Body of pancreas (tissue), 4 donors: ENCODE measurements at places on chromosomes 16 and 17. TPM values are rescaled to one million over a fixed set of nuclear protein-coding genes. Genes with fewer than 3 reads are reported as not detected.

DNA sequence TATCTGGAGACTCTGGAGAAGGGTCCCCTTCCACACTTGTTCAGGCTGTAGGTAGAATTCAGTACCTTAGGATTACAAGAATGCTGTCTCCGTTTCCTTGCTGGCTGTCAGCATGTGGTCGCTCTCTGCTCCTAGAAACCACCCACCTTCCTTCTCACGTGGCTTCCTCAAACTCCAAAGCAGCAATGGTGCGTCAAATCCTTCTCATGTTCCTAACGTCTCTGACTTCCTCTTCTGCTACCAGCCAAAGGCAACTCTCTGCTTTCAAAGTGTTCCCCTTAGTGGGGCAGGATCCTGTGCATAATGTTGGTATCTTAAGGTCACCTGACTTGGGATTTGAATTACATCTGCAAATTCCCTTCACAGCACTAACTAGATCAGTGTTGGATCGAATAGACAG is 30.9 kb upstream of the DYNLRB2 start:
- H3K36me3 ChIP-seq = no peaks in the 10 kb centered on the region
- DNase-seq = no peak
- H3K27ac ChIP-seq = no peak overlapping the region

Gene USP31
- 5.2 TPM for total RNA-seq

DNA sequence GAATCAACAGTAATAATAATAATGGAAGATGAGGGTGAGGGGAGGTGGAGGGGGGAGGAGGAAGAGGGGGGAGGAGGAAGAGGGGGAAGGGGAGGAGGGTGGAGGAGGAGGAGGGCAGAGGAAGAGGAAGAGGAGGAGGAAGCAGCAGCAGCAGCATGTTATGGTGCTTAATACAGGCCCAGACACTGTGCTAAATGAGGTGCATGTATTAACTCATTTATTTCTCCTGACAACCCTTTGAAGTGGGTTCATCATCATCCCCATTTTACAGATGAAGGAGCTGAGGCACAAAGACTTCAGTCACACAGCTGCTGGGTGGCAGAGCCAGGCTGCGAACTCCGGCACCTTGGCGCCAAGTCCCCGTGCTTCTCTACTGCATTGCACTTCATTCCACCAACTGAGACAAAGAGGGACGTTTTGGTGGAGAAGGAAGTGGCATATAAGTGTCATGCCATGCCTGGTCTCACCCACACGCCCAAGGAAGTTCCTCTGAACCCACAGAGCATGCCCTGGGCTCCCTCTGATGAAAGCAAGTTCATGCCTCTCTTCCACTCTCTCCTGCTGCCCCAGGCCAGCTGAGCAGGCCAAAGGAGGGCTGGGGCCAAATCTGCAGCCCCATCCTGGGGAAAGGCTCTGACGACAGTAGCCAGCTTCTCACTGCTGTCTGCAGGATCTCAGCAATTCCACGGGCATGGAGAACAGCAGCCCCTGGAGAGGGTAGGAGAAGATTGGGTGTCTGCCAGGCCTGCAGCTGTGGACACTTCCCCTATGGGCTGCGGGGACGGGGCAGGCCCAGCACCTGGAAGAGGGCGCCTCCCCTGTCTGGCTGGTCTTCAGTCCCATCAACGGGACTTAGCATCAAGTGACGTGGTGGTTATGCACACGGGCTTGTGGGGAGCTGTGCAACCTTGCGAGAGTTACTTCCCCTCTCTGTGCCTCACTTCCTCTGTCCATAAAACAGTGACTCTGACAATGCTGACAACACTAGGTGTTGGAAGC is 21.8 kb downstream of the XYLT1 start:
- no peaks in the 10 kb centered on the region for H3K27me3 ChIP-seq
- H3K4me1 ChIP-seq = no peaks in the 10 kb centered on the region
- no peak overlapping the region for H3K27ac ChIP-seq
- H3K36me3 ChIP-seq = no peaks in the 10 kb centered on the region
- H3K4me3 ChIP-seq = no peak overlapping the region

Gene WNK4
- total RNA-seq = not detected

Gene TNFRSF12A
- total RNA-seq = 229 TPM

GRCh38 chr16:53899431-53899830 is 195.5 kb downstream of the FTO start:
- DNase-seq = no peak
- H3K4me1 ChIP-seq = peaks cover 28% of the 10 kb centered on the region
- H3K36me3 ChIP-seq = no peaks in the 10 kb centered on the region

Gene SCNN1B
- total RNA-seq = 4.7 TPM

DNA sequence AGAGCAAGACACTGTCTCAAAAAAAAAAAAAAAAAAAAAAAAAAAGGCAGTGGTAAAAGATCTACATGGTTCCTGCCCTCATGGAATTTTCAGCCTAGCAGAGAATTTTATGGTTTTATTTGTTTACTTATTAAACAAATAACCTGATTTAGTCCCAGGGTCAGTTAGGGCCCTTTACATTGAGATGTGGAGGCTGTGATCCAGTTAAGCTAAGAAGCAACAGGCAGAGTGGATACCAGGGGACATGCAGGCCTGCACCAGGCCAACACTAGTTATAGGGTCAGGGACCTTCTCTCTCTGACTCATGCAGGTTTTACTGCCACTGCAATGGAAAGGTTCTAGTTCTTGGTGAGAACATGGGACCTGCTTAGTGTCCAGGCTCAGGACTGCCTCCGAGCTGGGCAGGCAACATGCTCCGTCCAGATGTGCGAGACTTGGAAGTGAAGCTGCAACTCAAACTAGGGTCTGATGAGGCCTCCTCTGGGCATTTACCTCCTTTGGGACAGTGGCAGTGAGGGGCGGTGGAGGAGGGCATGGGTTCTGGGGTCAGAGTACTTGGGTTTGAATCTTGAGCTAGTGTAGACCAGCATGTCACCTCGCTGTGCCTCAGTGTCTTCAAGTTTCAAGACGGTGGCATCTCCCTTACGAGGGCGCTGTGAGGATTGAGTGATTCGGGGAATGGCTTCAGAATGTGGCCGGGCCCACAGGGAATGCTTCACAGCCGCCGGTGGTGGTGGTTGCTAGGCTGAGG is 301.8 kb downstream of the CPPED1 start:
- H3K36me3 ChIP-seq = no peaks in the 10 kb centered on the region
- no peak for DNase-seq
- no peak overlapping the region for H3K4me3 ChIP-seq
- H3K4me1 ChIP-seq = peaks cover 23% of the 10 kb centered on the region
- no peak overlapping the region for H3K27ac ChIP-seq
- no peaks in the 10 kb centered on the region for H3K27me3 ChIP-seq

DNA sequence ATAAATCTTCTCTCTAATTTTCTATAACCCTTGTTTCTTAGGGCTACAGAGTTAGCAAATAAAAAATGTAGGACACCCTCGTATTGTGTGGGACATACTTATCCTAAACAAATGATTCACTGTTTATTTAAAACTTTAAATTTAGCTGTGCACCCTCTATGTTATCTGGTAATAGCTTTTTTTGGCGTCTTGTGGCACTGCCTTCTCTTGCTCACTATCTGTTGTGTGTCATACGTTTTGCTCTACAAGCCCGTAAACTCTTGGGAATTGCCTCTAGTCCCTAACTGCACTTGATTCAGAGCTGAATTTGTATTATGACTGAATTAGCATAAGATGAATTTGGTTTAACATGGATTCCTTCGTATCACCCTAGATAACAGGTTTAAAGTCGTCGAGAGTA is 144.3 kb upstream of the MYOCD start:
- H3K27ac ChIP-seq = no peak overlapping the region
- no peaks in the 10 kb centered on the region for H3K36me3 ChIP-seq
- H3K4me1 ChIP-seq = no peaks in the 10 kb centered on the region
- no peaks in the 10 kb centered on the region for H3K27me3 ChIP-seq
- no peak overlapping the region for H3K4me3 ChIP-seq
- no peak for DNase-seq

DNA sequence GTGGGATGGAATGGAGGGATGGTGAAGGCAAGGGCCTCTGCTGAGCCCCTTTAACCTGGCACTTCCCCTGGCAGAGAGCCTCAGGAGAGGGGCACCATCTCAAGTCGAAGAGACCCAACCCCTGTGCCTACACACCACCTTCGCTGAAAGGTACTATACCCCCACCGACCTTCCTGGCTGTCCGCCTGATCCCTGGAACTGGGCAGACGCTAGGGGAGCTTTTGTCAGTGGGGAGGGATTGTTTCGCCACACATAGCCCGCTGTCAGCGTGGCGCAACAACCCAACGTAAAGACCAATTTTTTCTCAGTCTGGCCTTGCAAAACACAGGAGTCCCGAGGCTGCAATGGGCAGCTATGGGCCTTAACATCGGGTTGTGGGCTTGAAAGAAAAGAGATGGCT is 3.1 kb downstream of the PPP1R1B start:
- no peak overlapping the region for H3K4me3 ChIP-seq
- no peaks in the 10 kb centered on the region for H3K36me3 ChIP-seq
- peaks cover 80% of the 10 kb centered on the region for H3K4me1 ChIP-seq
- H3K27ac ChIP-seq = peak overlapping the region; percentile 85
- DNase-seq = no peak

- H3K4me3 ChIP-seq = no peak overlapping the region
- H3K27me3 ChIP-seq = no peaks in the 10 kb centered on the region
- no peaks in the 10 kb centered on the region for H3K36me3 ChIP-seq
- no peak for DNase-seq
- no peaks in the 10 kb centered on the region for H3K4me1 ChIP-seq
These were observed 61.9 kb downstream of the MEAK7 start for GRCh38 chr16:84442416-84443145.

DNA sequence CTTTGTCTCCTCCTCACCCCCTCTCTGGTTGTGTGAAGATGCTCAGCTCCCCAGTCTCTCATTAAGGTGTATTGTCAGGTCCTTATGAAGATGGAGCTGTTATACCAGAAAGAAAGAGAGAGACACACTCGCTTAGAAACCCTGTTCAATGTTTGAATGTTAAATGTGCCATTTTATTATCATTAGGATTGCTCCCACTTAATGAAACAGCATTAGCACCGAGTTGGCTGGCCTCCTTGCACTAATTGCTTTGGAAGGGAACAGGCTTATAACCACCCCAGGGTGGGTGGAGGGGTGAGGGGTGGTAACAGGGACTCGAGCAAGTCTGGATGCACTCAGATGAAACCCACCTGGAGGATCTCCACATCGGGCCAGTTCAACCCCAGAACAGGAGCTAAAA is 14.4 kb downstream of the PIPOX start:
- no peaks in the 10 kb centered on the region for H3K4me1 ChIP-seq
- no peak overlapping the region for H3K27ac ChIP-seq
- H3K36me3 ChIP-seq = no peaks in the 10 kb centered on the region
- DNase-seq = no peak
- H3K4me3 ChIP-seq = no peak overlapping the region

Gene SPATA22
- not detected for total RNA-seq

DNA sequence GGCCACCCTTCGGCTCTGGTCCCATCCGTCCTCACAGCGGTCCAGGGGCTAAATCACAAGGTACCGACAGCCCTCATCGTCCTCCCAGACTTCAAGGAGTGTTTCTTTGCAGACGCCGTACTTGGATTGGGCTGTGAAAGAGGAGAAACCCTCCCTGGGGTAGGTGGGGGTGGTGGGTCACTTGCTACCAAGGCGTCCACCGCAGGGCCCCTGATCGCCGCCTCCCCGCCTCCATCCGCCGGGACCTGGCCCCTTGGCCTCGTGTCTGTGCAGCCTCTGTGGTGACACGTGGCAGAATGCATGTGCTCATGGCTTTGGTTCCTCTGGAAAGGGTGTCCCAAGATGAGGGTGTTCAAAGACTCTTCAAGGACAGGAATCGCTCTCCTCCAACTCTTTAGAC is 151.4 kb downstream of the BANP start:
- no peaks in the 10 kb centered on the region for H3K27me3 ChIP-seq
- H3K4me3 ChIP-seq = no peak overlapping the region
- H3K4me1 ChIP-seq = no peaks in the 10 kb centered on the region
- no peaks in the 10 kb centered on the region for H3K36me3 ChIP-seq
- H3K27ac ChIP-seq = no peak overlapping the region
- DNase-seq = no peak

DNA sequence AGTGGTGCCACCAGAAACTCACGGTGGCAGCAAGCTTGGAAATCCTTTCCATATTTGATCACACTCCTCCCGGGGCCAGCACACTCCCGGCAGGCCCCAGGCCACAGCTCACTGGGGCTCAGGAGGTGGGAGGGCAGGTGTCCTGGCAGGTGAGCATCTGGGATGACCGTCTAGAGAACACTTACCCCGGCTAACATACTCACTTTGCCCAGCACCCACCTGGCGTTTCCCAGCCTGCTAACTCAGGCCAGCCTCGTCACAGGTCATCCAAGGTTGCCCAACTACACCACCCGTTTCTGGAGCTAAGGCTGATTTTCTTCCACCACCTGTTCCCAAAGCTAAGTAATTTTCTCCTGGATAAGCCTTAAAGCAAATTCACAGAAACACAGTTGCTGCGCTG is 24.9 kb downstream of the FBXO31 start:
- peaks cover 5% of the 10 kb centered on the region for H3K4me1 ChIP-seq
- no peak for DNase-seq
- no peaks in the 10 kb centered on the region for H3K27me3 ChIP-seq
- peaks cover 13% of the 10 kb centered on the region for H3K36me3 ChIP-seq

GRCh38 chr16:85259832-85260167 is 147.5 kb upstream of the CIBAR2 start:
- H3K4me1 ChIP-seq = peaks cover 6% of the 10 kb centered on the region
- H3K36me3 ChIP-seq = no peaks in the 10 kb centered on the region
- H3K27me3 ChIP-seq = no peaks in the 10 kb centered on the region
- no peak overlapping the region for H3K4me3 ChIP-seq
- H3K27ac ChIP-seq = no peak overlapping the region

DNA sequence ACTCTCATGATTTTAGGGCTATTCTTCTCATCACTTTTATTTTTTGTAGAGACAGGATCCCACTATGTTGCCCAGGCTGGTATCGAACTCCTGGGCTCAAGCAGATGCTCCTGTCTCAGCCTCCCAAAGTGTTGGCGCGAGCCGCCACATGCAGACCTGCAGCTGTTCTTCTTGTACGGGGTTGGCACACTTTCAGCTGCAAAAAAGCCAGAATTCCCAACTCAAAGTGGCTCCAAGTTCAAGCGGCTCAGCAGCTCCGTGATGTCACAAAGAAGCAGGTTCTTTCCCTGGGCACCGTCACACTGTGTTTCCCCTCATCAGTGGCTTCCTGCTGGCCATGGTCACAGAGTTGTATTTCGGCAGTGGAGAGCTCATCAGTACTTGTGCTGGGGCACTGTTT is 6.7 kb upstream of the SBK1 start:
- no peaks in the 10 kb centered on the region for H3K36me3 ChIP-seq
- no peaks in the 10 kb centered on the region for H3K27me3 ChIP-seq
- H3K4me1 ChIP-seq = peaks cover 13% of the 10 kb centered on the region

- H3K27ac ChIP-seq = no peak overlapping the region
- peaks cover 21% of the 10 kb centered on the region for H3K4me1 ChIP-seq
- DNase-seq = no peak
- H3K4me3 ChIP-seq = no peak overlapping the region
These were observed 62.1 kb downstream of the PRKCA start for GRCh38 chr17:66364508-66364907.

Gene ZNF205
- total RNA-seq = 20.0 TPM

- H3K4me1 ChIP-seq = no peaks in the 10 kb centered on the region
- H3K27ac ChIP-seq = no peak overlapping the region
- no peaks in the 10 kb centered on the region for H3K27me3 ChIP-seq
- no peaks in the 10 kb centered on the region for H3K36me3 ChIP-seq
- no peak overlapping the region for H3K4me3 ChIP-seq
These were observed 183.5 kb downstream of the PHKB start for GRCh38 chr16:47644661-47645060.

DNA sequence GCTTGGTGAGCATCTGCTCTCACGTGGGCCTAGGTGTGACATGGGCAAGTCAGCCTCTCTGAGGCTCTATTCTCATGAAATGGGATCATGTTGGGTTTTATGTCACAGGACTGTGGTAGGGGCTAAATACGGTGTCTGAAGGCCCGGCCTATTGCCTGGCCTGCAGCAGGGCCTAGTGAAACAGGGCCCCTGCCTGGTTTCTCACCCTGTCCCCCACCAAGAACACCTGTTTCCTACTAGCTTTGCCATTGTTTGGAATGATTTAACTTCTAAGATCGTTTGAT is 29.1 kb downstream of the POLR3E start:
- no peak overlapping the region for H3K27ac ChIP-seq
- peaks cover 7% of the 10 kb centered on the region for H3K4me1 ChIP-seq
- no peaks in the 10 kb centered on the region for H3K27me3 ChIP-seq
- no peak for DNase-seq
- H3K36me3 ChIP-seq = peaks cover 29% of the 10 kb centered on the region
